Activated naive CD4-positive, alpha-beta T cell treated with anti-CD3 and anti-CD28 coated beads for 36 hours (primary cell): ENCODE measurements at places on chromosomes 4 and X.

- H3K27ac ChIP-seq, result no peak overlapping the region
- H3K27me3 ChIP-seq, result no peaks in the 10 kb centered on the region
- peaks cover 1% of the 10 kb centered on the region for H3K36me3 ChIP-seq
- H3K4me3 ChIP-seq, result peak overlapping the region; percentile 79
- H3K4me1 ChIP-seq, result peaks cover 8% of the 10 kb centered on the region
Measured at GRCh38 chrX:154981116-154981411, 41.5 kb downstream of the F8 start.

DNA sequence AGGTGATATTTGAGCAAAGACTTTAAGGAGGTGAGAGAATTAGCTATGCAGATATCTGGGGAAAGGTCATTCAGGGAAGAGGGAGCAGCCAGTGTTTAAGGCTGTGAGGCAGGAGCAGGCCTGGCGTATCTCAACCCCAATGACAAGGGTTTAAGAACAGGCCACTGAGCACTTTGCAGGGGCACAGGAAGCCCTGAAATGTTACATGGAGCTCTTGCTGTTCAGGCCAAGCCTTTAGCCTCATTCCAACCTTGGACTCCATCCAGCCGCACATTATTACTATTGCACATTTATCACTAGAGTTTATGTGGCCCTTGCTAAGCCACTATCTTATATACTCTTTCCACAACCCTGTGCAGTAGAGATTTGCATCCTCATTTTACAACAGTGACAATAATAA, 114.0 kb downstream of the EFNB1 start:
- H3K27ac ChIP-seq, result no peak overlapping the region
- H3K4me3 ChIP-seq, result no peak overlapping the region
- H3K27me3 ChIP-seq, result no peaks in the 10 kb centered on the region
- no peaks in the 10 kb centered on the region for H3K36me3 ChIP-seq
- no peaks in the 10 kb centered on the region for H3K4me1 ChIP-seq

DNA sequence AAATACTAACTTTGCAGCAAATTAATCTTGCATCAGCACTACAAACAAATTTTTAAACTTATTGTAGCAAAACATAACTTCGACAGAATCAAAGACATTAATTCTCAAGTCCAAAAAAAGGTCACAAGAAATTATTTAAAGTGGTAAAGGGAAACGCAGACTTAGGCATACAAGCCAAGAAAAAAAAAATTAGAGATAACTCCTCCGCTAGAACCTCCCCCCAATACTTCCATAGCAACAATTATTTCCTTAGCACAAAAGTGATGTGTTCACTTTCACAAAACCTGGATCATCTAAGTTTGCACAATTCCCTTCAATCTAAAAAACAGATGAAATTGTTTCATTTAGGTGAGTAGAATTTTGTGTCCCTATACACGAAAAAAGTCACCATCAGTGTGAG, 1.1 kb downstream of the LRBA start:
- peaks cover 18% of the 10 kb centered on the region for H3K4me1 ChIP-seq
- no peak for DNase-seq
- H3K27ac ChIP-seq, result peak overlapping the region; percentile 99
- H3K4me3 ChIP-seq, result peak overlapping the region; percentile 100
- peaks cover 21% of the 10 kb centered on the region for H3K36me3 ChIP-seq

- H3K4me3 ChIP-seq, result no peak overlapping the region
- no peaks in the 10 kb centered on the region for H3K36me3 ChIP-seq
- DNase-seq, result no peak
- H3K27me3 ChIP-seq, result no peaks in the 10 kb centered on the region
- H3K27ac ChIP-seq, result no peak overlapping the region
- H3K4me1 ChIP-seq, result no peaks in the 10 kb centered on the region
Measured at GRCh38 chrX:74788545-74789086, 136.6 kb downstream of the NEXMIF start.

DNA sequence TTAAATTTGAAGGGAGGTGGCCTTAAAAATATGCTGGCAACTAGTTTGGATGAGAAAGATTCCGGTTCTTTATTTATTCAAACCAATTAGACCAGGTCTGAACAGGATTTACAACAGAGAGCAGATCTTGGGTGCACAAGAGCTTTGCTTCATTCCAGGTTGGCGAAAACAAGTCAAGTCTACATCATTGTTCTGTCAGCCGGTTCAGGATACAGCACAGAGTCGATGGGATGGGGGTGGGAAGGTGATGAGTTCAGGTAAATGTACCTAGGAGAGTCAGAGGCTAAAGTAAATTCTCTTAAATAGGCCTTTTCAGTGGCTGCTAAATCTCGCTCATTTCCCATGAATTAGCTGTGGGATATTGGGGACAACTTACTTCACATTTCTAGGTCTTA, 882 bp upstream of the STIM2 start:
- H3K4me3 ChIP-seq, result peak overlapping the region; percentile 90
- H3K36me3 ChIP-seq, result peaks cover 12% of the 10 kb centered on the region
- no peak for DNase-seq
- H3K4me1 ChIP-seq, result peaks cover 36% of the 10 kb centered on the region
- H3K27ac ChIP-seq, result peak overlapping the region; percentile 89
- no peaks in the 10 kb centered on the region for H3K27me3 ChIP-seq

DNA sequence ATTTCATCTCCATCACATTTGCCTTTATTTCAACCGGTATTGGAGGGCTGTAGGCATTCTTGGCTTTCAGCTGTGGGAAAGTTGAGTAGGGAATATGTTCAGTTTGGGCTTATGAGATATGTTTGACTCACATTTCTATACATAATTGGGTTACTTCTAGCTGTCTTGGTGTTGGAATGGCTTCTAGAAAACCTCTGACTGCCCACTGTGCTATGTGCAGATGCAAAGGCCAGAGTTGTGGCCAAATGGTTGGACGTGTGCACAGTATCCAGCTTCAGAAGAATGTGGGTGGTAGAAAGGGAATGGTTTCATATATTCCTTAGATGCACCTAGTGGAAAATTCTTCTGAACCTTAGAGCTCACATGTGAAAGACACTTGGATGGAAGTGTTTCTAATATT, 92.6 kb upstream of the H2AZ1 start:
- no peaks in the 10 kb centered on the region for H3K4me1 ChIP-seq
- H3K27ac ChIP-seq, result no peak overlapping the region
- H3K4me3 ChIP-seq, result no peak overlapping the region

GRCh38 chr4:124904723-124905388, 192.3 kb upstream of the ANKRD50 start:
- no peaks in the 10 kb centered on the region for H3K4me1 ChIP-seq
- no peak overlapping the region for H3K27ac ChIP-seq
- H3K4me3 ChIP-seq, result no peak overlapping the region
- H3K27me3 ChIP-seq, result no peaks in the 10 kb centered on the region

DNA sequence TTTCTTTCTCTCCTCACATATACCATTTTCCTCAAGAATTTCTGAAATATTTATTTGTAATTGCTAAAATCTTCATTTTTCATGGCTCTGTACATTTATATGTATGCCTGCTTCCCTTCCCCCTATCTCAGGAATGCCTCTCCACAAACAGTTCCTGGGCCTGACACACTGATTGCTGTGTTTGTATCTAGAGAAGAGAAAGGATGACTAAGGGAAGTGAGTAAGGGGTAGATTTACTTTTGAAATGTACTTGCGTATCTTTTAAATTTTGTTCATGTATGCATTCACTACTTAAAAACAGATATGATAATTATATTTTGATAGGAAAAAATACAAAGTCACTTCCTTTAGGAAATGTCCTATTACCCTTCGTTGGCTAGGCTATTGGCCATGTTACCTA, 790.8 kb downstream of the PCDH18 start:
- no peak overlapping the region for H3K27ac ChIP-seq
- H3K36me3 ChIP-seq, result no peaks in the 10 kb centered on the region
- no peaks in the 10 kb centered on the region for H3K4me1 ChIP-seq
- DNase-seq, result no peak
- H3K4me3 ChIP-seq, result no peak overlapping the region
- H3K27me3 ChIP-seq, result no peaks in the 10 kb centered on the region

GRCh38 chrX:2301901-2302300, 198.9 kb downstream of the DHRSX start:
- H3K4me1 ChIP-seq, result no peaks in the 10 kb centered on the region
- H3K27ac ChIP-seq, result no peak overlapping the region
- DNase-seq, result no peak
- H3K36me3 ChIP-seq, result peaks cover 29% of the 10 kb centered on the region
- H3K4me3 ChIP-seq, result no peak overlapping the region

GRCh38 chr4:87150498-87151261, 69.7 kb downstream of the KLHL8 start:
- DNase-seq, result peak; percentile 67
- H3K27ac ChIP-seq, result no peak overlapping the region
- H3K4me3 ChIP-seq, result no peak overlapping the region
- no peaks in the 10 kb centered on the region for H3K4me1 ChIP-seq

- no peak for DNase-seq
- peaks cover 16% of the 10 kb centered on the region for H3K4me1 ChIP-seq
- peaks cover 12% of the 10 kb centered on the region for H3K36me3 ChIP-seq
- H3K27me3 ChIP-seq, result no peaks in the 10 kb centered on the region
- no peak overlapping the region for H3K4me3 ChIP-seq
Measured at GRCh38 chr4:48162162-48162561, 28.1 kb upstream of the TXK start.

DNA sequence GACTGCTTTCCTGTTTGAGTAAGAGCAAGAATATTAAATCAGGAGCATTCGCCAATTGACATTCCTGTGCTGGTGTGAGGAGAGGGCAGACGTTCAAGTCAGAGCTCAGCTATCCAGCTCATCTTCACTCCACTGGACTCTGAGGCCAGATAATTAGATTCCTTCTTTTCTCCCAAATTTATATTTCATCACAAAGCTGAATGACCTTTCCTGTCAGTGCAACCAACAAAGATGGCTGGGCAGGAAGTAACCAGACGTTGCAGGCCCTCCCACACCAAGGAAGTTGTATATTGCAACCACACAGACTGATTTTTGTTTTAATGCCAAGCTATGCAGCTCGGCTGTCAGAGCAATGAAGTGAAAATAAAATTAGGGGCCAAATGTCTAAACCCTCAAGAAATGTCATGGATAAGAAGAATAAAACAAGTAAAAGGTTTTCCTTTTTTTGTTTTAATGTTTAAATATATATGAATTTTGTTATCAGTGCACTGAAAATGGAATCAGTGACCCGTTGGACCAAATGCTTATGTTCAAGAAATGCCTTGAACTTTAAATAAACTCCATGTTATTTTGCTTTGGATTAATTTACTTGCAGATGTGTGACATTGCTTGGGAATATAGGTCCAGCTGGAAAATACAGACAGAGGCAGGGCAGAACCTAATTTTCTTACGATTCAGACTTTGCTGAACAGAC, 578.9 kb upstream of the FAT1 start:
- H3K27me3 ChIP-seq, result no peaks in the 10 kb centered on the region
- no peaks in the 10 kb centered on the region for H3K4me1 ChIP-seq
- no peaks in the 10 kb centered on the region for H3K36me3 ChIP-seq
- H3K27ac ChIP-seq, result no peak overlapping the region
- no peak overlapping the region for H3K4me3 ChIP-seq

GRCh38 chr4:27791640-27792039, 931.0 kb downstream of the STIM2 start:
- H3K4me3 ChIP-seq, result no peak overlapping the region
- DNase-seq, result no peak
- H3K36me3 ChIP-seq, result no peaks in the 10 kb centered on the region
- no peaks in the 10 kb centered on the region for H3K4me1 ChIP-seq
- no peak overlapping the region for H3K27ac ChIP-seq

- H3K27me3 ChIP-seq, result no peaks in the 10 kb centered on the region
- no peaks in the 10 kb centered on the region for H3K36me3 ChIP-seq
- H3K4me3 ChIP-seq, result no peak overlapping the region
- peak; percentile 11 for DNase-seq
- H3K27ac ChIP-seq, result no peak overlapping the region
Measured at GRCh38 chrX:7444967-7445366, 297.0 kb upstream of the PUDP start.

- no peak for DNase-seq
- peaks cover 4% of the 10 kb centered on the region for H3K4me1 ChIP-seq
- H3K4me3 ChIP-seq, result no peak overlapping the region
- no peak overlapping the region for H3K27ac ChIP-seq
- H3K36me3 ChIP-seq, result no peaks in the 10 kb centered on the region
- H3K27me3 ChIP-seq, result no peaks in the 10 kb centered on the region
Measured at GRCh38 chrX:70172964-70173363, 4.3 kb upstream of the DGAT2L6 start.

DNA sequence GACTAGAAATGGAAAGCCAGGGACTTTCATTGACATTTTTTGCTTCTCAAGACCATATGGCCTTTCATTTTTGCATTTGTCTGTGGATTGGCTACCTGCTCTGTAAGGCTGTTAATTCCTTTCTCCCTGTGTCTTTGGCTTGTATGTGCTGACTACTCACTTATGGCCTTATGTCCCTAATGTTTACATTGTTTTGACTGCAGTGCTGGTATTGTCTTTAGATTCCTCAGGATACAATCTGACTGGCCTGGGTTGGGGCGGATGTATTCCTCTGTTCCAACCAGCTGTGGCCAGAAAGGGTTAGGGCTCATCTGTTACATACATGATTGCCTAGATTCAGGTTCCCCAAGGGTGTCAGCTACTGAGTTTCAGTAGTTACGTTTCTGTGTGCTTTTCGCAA, 108.1 kb downstream of the RAPGEF2 start:
- no peak overlapping the region for H3K27ac ChIP-seq
- DNase-seq, result no peak
- peaks cover 29% of the 10 kb centered on the region for H3K4me1 ChIP-seq
- H3K36me3 ChIP-seq, result peaks cover 19% of the 10 kb centered on the region

GRCh38 chrX:18076434-18076833, 144.3 kb downstream of the BEND2 start:
- DNase-seq, result no peak
- H3K27me3 ChIP-seq, result peaks cover 4% of the 10 kb centered on the region
- no peak overlapping the region for H3K27ac ChIP-seq

DNA sequence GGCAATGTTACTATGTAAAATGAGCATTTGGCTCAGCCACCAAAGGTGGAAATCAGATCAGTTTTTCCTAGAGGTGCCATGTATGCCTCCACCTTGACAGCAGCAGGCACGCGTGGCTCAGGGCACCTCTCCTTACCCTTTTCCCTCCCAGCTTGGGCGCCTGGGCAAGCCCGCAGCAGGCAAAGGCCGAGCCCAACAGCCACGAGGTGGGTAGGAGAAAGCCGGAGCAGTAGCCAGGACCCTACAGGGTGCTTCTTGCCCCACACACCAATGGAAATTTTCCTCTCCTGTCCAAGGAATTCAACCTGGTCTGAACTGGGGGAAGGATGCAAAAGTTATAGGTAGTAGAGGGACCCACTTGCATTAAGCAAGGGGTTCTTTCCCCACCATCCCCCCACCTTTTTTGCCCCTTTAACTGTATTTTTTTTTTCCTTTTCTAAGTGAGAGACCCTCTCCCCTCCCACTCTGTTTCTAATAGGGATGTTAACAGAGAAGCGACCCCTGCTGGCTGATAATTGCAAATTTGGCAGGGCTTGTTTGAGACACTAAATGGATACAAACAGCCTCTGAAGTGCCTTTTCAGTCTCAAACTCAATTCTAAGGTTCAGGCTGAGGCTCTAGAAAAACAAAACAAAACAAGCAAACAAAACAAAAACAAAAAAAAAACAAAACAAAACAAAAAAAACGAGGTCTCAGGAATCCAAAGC, 895.1 kb downstream of the PCDH18 start:
- H3K27ac ChIP-seq, result no peak overlapping the region
- no peaks in the 10 kb centered on the region for H3K4me1 ChIP-seq
- DNase-seq, result peak; percentile 6
- no peaks in the 10 kb centered on the region for H3K27me3 ChIP-seq
- no peak overlapping the region for H3K4me3 ChIP-seq
- no peaks in the 10 kb centered on the region for H3K36me3 ChIP-seq

GRCh38 chr4:150525321-150525868, 56.6 kb upstream of the MAB21L2 start:
- no peak overlapping the region for H3K4me3 ChIP-seq
- no peak overlapping the region for H3K27ac ChIP-seq
- DNase-seq, result no peak
- no peaks in the 10 kb centered on the region for H3K4me1 ChIP-seq
